ENCODE measurements at places on chromosomes 16 and 17. TPM values are rescaled to one million over a fixed set of nuclear protein-coding genes. Genes with fewer than 3 reads are reported as not detected.

Gene VAT1L
- total RNA-seq: not detected

Gene SPATA22
- total RNA-seq: not detected

Gene ENPP7
- total RNA-seq: 0.10 TPM

Gene ENGASE
- 58.3 TPM for total RNA-seq

Gene MT1H
- not detected for total RNA-seq

Gene SLX1A
- 91.7 TPM for total RNA-seq

Gene C17orf107
- 0.68 TPM for total RNA-seq

Gene MT4
- total RNA-seq: not detected

Gene NCBP3
- 45.9 TPM for total RNA-seq

Gene ULK2
- total RNA-seq: 12.5 TPM

Gene PRAC2
- total RNA-seq: not detected

Gene TM4SF5
- not detected for total RNA-seq

Gene SLC39A11
- total RNA-seq: 18.4 TPM

Gene CFDP1
- 37.9 TPM for total RNA-seq

Gene SULT1A2
- 0.36 TPM for total RNA-seq

Gene TMEM235
- not detected for total RNA-seq

Gene GRAPL
- 32.3 TPM for total RNA-seq

Gene KRT24
- not detected for total RNA-seq

Gene HAGH
- 41.0 TPM for total RNA-seq

Gene PROCA1
- 8.2 TPM for total RNA-seq

Gene ITGAD
- total RNA-seq: not detected

Gene GPR139
- total RNA-seq: not detected

Gene KRT36
- total RNA-seq: not detected

Gene RHBDL3
- 2.5 TPM for total RNA-seq

Gene MARCHF10
- total RNA-seq: not detected

Gene GLIS2
- 0.38 TPM for total RNA-seq
